NCI-H524 treated with DMSO at 0.1 percent for 48 hours (cell line): ENCODE measurements at places on chromosomes 2 and 18.

DNA sequence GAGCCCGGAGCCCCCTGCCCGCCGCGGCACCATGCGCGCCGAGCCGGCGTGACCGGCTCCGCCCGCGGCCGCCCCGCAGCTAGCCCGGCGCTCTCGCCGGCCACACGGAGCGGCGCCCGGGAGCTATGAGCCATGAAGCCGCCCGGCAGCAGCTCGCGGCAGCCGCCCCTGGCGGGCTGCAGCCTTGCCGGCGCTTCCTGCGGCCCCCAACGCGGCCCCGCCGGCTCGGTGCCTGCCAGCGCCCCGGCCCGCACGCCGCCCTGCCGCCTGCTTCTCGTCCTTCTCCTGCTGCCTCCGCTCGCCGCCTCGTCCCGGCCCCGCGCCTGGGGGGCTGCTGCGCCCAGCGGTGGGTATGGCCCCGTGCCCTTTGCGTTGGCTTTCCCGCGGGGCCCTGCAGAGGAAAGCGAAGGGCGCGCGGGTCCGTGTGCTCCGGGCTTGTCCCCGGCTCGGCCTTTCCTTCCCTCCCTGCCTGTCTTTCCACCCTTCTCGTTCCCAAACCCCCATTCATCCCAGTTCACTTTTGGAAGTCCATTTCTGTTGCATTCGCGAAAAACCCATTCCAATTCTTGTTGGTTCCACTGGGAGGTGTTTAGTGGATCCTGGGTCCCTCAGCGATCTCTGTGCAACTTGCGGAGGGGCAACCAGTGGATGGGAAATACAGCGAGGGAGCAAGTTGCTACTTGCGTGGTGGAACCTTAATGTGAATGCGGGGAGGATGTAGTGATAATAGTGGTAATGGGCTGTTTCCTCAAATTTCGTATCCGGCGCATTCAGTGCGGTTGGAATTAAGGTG, 599 bp downstream of the ADAM23 start:
- no peak for DNase-seq

- no peak for DNase-seq
These were observed 1093.6 kb downstream of the SUCLG1 start for GRCh38 chr2:83365476-83365875.

DNA sequence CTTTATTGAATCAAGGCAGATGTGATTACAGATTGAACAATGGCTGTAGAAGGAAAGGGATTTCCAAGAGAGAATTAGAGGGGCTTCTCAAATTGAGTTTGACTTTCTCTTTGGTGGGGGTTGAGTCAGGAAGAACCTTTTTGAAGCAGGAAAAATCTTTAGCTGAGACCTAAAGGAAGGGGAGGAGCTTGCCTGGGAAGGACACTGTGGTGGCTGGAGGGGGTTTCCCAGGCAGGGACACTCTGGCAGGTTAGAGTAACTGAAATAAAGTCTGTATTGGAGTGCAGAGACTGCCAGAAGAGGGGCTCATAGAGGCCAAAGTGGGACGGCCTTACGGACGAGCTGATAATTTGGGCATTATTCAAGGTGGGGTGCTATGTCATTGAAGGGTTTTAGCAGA, 69.3 kb downstream of the NEDD4L start:
- no peak for DNase-seq

- no peak for DNase-seq
These were observed 5.9 kb upstream of the CERS6 start for GRCh38 chr2:168450171-168450570.

DNA sequence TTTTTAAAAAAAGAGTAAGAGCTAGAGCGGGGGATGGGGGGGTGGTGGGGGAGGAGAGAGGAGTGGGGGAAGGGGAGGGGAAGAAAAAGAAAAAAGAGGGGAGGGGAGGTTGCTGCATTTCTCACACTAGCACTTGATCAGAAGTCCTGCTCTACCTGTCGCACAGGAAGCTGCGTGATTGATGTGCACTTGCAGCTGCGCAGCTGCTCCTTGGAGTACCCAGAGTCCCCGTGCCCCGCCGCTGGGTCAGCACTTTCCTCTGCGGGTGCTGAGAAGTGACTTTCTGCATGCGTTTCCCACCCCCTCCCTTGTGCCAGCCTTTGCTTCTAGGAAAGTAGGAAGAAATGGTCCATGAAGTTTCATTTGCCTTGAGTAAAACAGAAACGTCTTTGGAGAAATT, 297.3 kb downstream of the ETAA1 start:
- DNase-seq: peak; percentile 30
